ENCODE measurements at places on chromosomes 11 and 22. TPM values are rescaled to one million over a fixed set of nuclear protein-coding genes. Genes with fewer than 3 reads are reported as not detected.

The SPDYC gene
- total RNA-seq: not detected

The DNAJB13 gene
- total RNA-seq: not detected

The MTMR3 gene
- total RNA-seq: 64.4 TPM

DNA sequence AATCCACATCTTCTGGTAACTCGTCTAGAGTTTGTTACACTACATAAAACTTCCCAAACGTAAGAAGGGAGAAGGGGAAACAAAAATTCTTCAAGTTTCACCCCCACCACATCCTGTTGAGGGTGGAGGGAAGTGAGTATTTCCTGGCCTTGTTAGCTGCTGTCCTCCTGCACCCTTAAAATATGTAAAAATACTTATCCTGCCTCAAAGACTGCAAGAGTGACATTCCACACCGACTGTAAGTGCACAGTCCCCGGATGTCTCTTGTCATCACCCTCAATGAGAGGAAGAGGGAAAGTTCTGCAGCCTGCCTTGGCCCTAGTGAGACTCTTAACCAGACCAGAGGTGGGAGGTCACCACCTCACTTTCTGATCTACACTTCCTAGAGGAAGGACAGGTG, 3.3 kb downstream of the TMEM121B start:
- no peak overlapping the region for H3K27ac ChIP-seq
- H3K4me1 ChIP-seq: peaks cover 54% of the 10 kb centered on the region
- peak overlapping the region; percentile 58 for H3K4me3 ChIP-seq
- no peak for DNase-seq
- peaks cover 8% of the 10 kb centered on the region for H3K27me3 ChIP-seq

DNA sequence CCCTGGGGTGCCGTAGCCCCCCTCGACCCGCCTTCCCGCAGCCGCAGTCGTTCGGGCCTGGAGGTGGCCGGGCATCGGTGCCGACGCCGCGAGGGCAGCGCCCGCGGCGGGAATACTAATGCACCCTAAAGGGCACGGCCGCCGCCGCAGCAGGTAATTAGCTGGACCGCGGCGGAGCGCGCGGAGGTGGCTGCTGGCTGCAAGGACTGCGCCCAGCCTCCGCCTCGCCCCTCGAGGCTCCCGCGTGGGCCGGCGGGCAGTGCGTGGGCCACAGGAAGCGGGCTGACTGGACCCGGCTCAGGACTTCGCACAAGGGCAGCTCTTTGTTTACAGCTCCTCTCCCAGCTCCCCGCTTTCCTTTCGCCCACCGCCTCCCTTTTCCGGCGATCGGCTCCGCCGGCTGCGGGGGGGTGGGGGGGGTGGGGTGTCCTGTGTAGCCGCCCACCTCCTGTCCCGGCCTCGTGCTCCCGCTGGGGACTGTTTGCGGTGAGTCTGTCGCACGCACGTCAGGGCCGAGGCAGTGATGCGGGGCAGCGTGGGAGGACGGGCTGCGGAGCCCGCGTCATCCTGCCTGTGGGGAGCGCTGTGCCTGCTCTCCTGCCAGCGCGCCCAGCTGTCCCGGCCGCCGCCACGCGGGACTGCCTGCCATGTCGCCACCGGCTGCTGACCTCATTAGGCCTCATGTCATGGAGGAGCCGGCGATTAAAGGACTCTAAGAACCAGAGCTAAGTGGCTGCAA, 53.2 kb downstream of the GRIK4 start:
- no peak overlapping the region for H3K4me3 ChIP-seq
- no peak overlapping the region for H3K27ac ChIP-seq
- H3K4me1 ChIP-seq: no peaks in the 10 kb centered on the region
- DNase-seq: no peak

- no peaks in the 10 kb centered on the region for H3K4me1 ChIP-seq
- no peak overlapping the region for H3K4me3 ChIP-seq
- H3K27me3 ChIP-seq: no peaks in the 10 kb centered on the region
- no peaks in the 10 kb centered on the region for H3K36me3 ChIP-seq
Observed at GRCh38 chr22:21073023-21073422, 27.3 kb downstream of the LRRC74B start.

DNA sequence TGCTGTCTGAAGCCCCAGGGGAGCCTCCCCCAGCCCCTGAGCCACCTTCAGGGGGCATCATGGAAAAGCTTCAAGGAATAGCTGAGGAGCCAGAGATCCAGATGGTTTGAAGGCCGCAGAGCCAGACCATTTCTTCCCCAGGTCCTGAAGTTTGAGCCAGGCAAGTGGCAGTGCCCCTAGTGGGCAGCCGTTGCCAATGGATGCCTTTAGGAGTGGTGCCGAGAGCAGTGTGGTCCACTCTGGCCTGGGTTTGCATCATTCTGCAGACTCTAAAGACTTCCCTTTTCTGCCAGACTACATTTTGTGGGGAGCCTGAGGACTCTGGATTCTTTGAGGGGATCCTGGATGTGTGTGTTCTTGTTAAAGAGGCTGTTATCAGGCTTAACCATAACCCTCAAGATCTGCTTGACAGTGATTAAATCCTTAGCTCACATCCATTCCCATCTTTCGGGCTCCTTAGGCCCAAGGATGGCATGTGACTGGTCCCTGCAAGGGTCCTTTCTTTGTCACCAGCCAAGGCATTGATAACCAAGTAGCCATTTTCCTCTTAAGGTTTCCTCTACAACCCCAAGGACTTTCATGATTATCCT, 13.1 kb downstream of the HINFP start:
- no peaks in the 10 kb centered on the region for H3K27me3 ChIP-seq
- H3K4me3 ChIP-seq: no peak overlapping the region
- H3K4me1 ChIP-seq: no peaks in the 10 kb centered on the region
- no peak overlapping the region for H3K27ac ChIP-seq

DNA sequence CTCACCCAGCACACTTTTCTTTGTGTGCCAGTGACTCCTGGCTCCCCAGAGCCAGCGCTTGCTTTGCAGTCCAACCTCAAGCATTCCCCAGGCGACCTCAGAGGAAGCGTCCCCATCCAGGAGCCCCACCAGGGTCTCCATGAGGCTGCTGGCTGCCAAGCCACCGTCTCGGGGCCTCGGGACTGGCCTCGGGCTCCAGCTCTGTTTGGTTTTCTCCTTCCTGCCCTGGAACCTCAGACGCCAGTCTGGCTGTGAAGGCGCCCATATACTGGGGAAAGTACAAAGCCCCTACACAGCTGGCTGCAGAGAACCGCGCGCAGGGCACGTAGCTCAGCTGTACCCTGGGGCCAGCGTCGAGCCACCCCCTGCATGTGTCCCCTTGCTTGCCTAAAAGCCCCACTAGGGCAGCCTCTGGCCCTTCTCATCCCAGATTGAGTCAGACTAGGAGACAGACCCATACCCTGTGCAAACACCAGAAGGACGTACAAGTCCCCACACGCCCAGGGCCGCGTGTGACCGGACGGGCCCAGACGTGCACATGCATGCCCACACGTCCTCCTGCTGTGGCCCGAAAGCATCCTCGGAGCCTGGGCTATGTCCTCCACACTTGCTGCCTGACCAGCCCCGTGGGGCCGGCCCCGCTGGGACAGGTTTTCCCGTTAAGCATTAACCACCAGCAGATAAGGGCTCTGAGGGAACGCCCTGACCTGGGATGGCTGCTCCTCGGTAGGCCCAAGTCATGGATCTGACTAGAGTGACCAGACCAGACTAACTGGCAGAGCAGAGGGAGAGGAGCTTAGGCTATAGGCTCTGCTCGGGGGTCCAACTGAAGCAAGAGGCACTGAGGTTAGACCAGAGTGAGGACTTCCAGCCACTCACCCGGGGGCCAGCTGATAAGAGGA, 4.2 kb upstream of the SYT8 start:
- H3K27me3 ChIP-seq: no peaks in the 10 kb centered on the region
- no peak overlapping the region for H3K27ac ChIP-seq
- peaks cover 5% of the 10 kb centered on the region for H3K4me1 ChIP-seq
- no peak for DNase-seq
- no peaks in the 10 kb centered on the region for H3K36me3 ChIP-seq

DNA sequence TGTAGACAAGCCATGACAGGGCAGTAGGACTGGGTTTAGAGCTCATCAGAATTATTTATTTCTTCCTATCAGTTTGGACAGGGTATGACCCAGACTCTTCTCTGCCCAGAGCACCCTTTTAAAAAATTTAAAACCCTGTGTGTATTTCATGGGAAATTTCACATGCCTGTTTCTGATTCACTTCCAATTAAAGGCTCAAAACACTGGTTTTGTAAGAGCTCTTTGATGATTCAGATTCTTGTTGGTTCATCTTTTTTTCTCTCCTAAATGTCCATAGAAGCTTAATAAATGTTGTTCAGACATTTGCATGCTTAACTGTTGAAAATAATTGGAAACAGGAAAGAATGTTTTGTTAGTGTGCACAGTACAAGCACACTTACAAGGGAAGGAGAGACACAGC, 13.8 kb downstream of the FLI1 start:
- no peaks in the 10 kb centered on the region for H3K27me3 ChIP-seq
- H3K36me3 ChIP-seq: peaks cover 31% of the 10 kb centered on the region
- DNase-seq: no peak
- peaks cover 60% of the 10 kb centered on the region for H3K4me1 ChIP-seq
- peak overlapping the region; percentile 20 for H3K4me3 ChIP-seq

DNA sequence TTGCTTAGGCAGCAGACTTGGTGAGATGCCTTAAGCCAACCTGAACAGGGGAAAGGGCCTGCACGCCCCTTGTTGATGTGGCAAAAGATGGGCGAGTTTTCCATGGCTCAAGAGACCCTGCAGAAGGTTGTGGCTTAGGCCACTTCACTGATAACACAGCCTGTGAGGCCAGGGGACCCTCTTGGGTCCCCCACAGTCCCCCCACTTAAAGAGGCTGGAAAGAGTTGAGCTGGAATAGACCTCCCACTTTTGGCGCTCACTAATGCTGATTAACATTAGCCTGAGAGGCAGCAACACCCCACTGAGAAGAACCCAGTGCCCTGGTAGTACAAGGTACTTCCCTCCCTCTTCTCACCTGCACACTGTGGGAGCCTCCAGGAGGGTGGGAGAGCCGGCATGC, 107.5 kb downstream of the TRIM29 start:
- H3K4me1 ChIP-seq: no peaks in the 10 kb centered on the region
- DNase-seq: no peak
- H3K36me3 ChIP-seq: no peaks in the 10 kb centered on the region
- H3K27me3 ChIP-seq: no peaks in the 10 kb centered on the region
- no peak overlapping the region for H3K27ac ChIP-seq

- no peak overlapping the region for H3K27ac ChIP-seq
- no peak overlapping the region for H3K4me3 ChIP-seq
- H3K36me3 ChIP-seq: no peaks in the 10 kb centered on the region
- H3K27me3 ChIP-seq: no peaks in the 10 kb centered on the region
- H3K4me1 ChIP-seq: no peaks in the 10 kb centered on the region
Observed at GRCh38 chr11:2718817-2719438, 19.1 kb upstream of the KCNQ1OT1 start.

Measured in CD4-positive, CD25-positive, alpha-beta regulatory T cell (primary cell).